ENCODE measurements at places on chromosomes 7 and 10. TPM values are rescaled to one million over a fixed set of nuclear protein-coding genes. Genes with fewer than 3 reads are reported as not detected.
A peak's percentile ranks its signal among the peaks of the same experiment; 100 is the strongest.

POR gene
- 150 TPM for total RNA-seq

TDRD1 gene
- 0.36 TPM for total RNA-seq

CAV2 gene
- total RNA-seq = 67.5 TPM

ZDHHC4 gene
- total RNA-seq = 47.6 TPM

PLAC9 gene
- 3.1 TPM for total RNA-seq

SLC13A1 gene
- total RNA-seq = not detected

UTF1 gene
- 2.5 TPM for total RNA-seq

GRID2IP gene
- 0.51 TPM for total RNA-seq

IFIT2 gene
- total RNA-seq = 4.7 TPM

NKX1-2 gene
- total RNA-seq = not detected

ASB4 gene
- 0.25 TPM for total RNA-seq

PDZD7 gene
- 0.83 TPM for total RNA-seq

DNA sequence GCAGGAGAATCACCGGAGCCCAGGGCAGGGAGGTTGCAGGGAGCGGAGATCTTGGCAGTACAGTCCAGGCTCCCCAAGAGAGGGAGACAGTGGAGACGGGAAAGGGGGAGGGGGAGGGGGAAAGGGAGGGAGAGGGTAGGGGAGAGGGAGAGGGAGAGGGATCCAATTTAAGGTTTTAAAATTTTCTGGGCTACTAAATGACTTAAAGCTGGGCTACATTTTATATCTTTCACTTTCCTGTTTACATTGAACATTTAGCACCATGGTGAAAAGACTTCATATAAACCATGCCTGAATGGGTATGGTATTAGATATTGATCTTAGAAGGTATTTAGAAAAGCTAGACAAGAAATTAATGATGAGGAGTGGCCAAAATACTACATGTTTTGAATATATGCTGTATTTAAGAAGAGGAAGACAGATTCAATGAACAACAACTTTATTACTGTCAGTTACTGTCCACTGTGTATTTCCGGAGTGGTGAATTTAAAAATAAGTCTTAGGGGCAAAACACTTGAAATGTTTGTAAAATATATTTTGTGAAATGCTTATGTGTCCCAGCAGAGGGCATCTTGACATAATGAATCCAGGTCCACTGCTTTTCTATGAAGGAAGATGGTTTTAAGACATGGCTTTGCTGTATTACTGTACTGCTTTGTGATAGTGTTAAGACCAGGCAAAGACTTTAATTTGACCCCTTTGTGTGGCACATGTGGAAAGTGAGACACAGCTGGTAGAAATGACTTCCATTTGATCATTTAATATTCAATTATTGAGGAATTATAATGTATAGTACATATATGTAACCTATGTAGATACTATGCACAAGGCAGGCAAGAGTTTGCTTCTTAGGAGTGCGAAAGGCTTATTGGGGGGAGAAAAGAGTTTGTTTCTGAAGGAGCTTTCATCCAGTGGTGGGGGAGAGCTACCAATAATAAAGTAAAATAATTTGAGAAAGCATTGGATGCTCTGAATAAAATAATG is 52.8 kb downstream of the NRF1 start:
- H3K27ac ChIP-seq = no peak overlapping the region
- H3K36me3 ChIP-seq = no peaks in the 10 kb centered on the region
- H3K4me1 ChIP-seq = peaks cover 3% of the 10 kb centered on the region
- DNase-seq = no peak
- H3K27me3 ChIP-seq = no peaks in the 10 kb centered on the region

GRCh38 chr10:77667426-77668324 is 30.1 kb upstream of the KCNMA1 start:
- no peak overlapping the region for H3K27ac ChIP-seq
- H3K4me1 ChIP-seq = no peaks in the 10 kb centered on the region
- H3K36me3 ChIP-seq = no peaks in the 10 kb centered on the region
- no peak for DNase-seq
- no peak overlapping the region for H3K4me3 ChIP-seq
- no peaks in the 10 kb centered on the region for H3K27me3 ChIP-seq

GRCh38 chr7:91240376-91240941 is 23.8 kb upstream of the FZD1 start:
- peaks cover 17% of the 10 kb centered on the region for H3K4me1 ChIP-seq
- H3K36me3 ChIP-seq = no peaks in the 10 kb centered on the region
- H3K27ac ChIP-seq = no peak overlapping the region
- no peak overlapping the region for H3K4me3 ChIP-seq
- DNase-seq = no peak

DNA sequence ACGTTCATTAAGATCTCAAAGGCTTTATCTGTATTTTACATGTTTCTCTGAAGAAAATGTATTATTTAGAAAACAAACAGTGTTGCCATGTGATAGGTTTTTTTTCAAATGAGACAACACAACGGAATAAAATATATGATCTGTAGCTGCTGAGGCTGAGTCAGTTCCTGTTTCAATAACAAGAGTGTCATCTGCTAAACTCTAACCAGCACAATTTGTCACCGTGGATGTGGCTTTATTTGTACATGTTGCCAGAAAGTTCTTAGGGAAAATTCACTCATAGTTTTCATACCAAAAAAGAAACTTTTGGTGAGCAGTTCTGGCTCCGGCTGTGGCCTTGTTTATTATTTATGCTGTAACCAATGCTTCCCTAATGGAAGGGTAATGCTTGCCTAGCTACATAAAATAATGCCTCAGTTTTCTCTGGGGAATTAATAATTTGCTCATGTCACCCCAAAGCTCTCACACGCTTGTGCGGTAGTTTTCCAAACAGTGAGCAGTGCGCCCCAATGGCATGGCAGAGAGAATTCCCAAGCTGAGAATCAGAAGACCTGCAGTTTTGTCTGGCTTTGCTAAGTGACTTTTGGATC is 20.3 kb upstream of the KLF6 start:
- peaks cover 5% of the 10 kb centered on the region for H3K4me1 ChIP-seq
- no peaks in the 10 kb centered on the region for H3K36me3 ChIP-seq
- H3K27ac ChIP-seq = no peak overlapping the region
- H3K27me3 ChIP-seq = no peaks in the 10 kb centered on the region

DNA sequence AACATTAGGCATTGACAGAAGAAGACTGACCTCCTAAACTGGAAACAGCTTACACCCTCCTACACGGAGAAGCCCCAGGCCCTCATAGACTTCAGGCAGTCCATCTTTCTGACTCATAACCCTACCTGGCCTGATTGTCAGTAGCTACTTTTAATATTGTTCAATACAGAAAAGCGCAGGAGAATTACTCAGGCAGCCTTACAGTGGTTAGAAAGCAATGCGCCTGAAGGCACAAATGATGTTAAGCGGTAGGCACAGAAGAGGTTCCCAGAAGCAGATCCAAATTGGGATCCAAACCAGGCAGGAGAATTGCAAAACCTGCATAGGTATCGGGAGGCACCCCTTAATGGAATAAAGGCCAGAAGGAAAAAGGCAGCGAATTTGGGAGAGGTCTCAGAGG is 5.4 kb upstream of the CYREN start:
- no peaks in the 10 kb centered on the region for H3K36me3 ChIP-seq
- H3K27me3 ChIP-seq = no peaks in the 10 kb centered on the region
- no peak overlapping the region for H3K4me3 ChIP-seq
- H3K4me1 ChIP-seq = no peaks in the 10 kb centered on the region

- H3K27me3 ChIP-seq = peaks cover 6% of the 10 kb centered on the region
- no peak for DNase-seq
- H3K4me3 ChIP-seq = no peak overlapping the region
- H3K36me3 ChIP-seq = no peaks in the 10 kb centered on the region
- H3K4me1 ChIP-seq = peaks cover 8% of the 10 kb centered on the region
Measured at GRCh38 chr7:27202018-27202861, 2.3 kb upstream of the HOXA13 start.

GRCh38 chr7:27144781-27145164 is 1.3 kb upstream of the HOXA5 start:
- H3K4me3 ChIP-seq = no peak overlapping the region
- DNase-seq = no peak
- no peaks in the 10 kb centered on the region for H3K36me3 ChIP-seq

GRCh38 chr10:61993711-61994401 is 92.4 kb downstream of the ARID5B start:
- H3K36me3 ChIP-seq = no peaks in the 10 kb centered on the region
- no peak overlapping the region for H3K4me3 ChIP-seq
- H3K27me3 ChIP-seq = no peaks in the 10 kb centered on the region
- H3K27ac ChIP-seq = no peak overlapping the region
- H3K4me1 ChIP-seq = peaks cover 7% of the 10 kb centered on the region

DNA sequence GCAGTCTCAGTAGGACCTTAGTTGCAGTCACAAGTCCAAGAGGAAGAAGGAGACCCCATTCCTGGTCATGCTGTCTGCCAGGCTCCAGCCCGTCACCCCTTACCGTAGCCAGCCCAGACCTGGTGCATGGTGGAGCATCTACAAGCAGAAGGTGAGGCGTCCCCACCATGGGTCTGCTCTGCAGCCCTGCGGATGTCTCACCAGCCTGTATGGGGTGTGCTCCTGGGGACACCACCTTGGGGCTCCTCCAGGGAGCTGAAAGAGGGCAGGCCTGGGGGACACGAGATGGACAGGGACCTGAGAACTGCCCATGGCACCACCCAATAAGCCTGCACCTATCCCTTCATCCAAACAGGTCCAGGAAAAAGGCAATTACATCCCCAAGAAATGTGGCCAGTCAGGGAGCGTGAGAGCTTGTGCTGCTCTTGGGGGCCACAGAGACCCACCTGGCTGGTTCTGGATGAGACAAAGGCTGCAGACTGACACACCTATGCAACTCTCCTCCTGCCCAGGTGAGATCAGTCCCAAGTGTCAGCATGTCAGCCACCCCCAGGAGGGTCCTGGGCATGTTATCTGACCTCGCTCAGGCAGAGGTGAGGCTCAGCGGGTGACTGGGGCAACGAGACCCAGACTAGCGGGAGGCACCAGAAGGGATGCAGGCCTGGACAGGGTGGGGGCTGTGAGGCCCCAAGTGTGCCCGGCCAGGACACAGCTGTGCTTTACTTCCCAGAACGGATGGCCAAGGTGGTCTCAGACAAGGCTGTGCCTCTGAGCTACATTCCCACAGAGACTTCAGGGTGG is 84.5 kb upstream of the RET start:
- no peaks in the 10 kb centered on the region for H3K4me1 ChIP-seq
- no peak for DNase-seq
- no peaks in the 10 kb centered on the region for H3K36me3 ChIP-seq
- H3K27me3 ChIP-seq = no peaks in the 10 kb centered on the region

DNA sequence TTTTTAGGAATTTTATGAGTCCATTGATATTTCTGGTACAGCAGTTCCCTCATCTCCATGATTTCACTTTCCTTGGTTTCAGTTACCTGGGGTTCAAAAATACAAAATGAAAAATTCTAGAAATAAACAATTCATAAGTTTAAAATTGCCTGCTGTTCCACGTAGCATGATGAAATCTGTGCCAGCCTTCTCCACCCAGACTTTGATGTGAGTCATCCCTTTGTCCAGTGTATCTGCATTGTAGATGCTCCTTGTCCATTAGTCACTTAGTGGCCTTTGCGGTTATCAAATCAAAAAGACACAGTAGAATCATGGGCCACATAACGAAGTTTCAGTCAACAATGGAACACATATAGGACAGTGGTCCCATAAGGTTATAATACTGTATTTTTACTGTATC is 286.9 kb downstream of the PTEN start:
- H3K27me3 ChIP-seq = no peaks in the 10 kb centered on the region
- H3K36me3 ChIP-seq = no peaks in the 10 kb centered on the region
- H3K27ac ChIP-seq = no peak overlapping the region
- peaks cover 1% of the 10 kb centered on the region for H3K4me1 ChIP-seq
- no peak for DNase-seq

GRCh38 chr7:39463252-39463651 is 103.0 kb upstream of the YAE1 start:
- no peaks in the 10 kb centered on the region for H3K36me3 ChIP-seq
- no peak overlapping the region for H3K4me3 ChIP-seq
- H3K27ac ChIP-seq = no peak overlapping the region
- no peak for DNase-seq
- H3K4me1 ChIP-seq = no peaks in the 10 kb centered on the region

GRCh38 chr7:129980667-129981066 is 27.9 kb upstream of the UBE2H start:
- H3K4me1 ChIP-seq = no peaks in the 10 kb centered on the region
- H3K27ac ChIP-seq = no peak overlapping the region
- H3K27me3 ChIP-seq = no peaks in the 10 kb centered on the region
- no peak for DNase-seq
- no peaks in the 10 kb centered on the region for H3K36me3 ChIP-seq
- no peak overlapping the region for H3K4me3 ChIP-seq

GRCh38 chr10:113712755-113713639 is 33.3 kb downstream of the CASP7 start:
- H3K36me3 ChIP-seq = no peaks in the 10 kb centered on the region
- no peak overlapping the region for H3K4me3 ChIP-seq
- H3K27me3 ChIP-seq = no peaks in the 10 kb centered on the region
- no peak for DNase-seq
- H3K27ac ChIP-seq = no peak overlapping the region

GRCh38 chr10:87591589-87591886 is 68.1 kb upstream of the PAPSS2 start:
- H3K4me1 ChIP-seq = peaks cover 6% of the 10 kb centered on the region
- H3K4me3 ChIP-seq = no peak overlapping the region
- H3K27me3 ChIP-seq = no peaks in the 10 kb centered on the region
- no peaks in the 10 kb centered on the region for H3K36me3 ChIP-seq
- DNase-seq = no peak

- H3K27ac ChIP-seq = peak overlapping the region; percentile 91
- no peaks in the 10 kb centered on the region for H3K36me3 ChIP-seq
- H3K27me3 ChIP-seq = no peaks in the 10 kb centered on the region
- DNase-seq = peak; percentile 86
- H3K4me1 ChIP-seq = peaks cover 28% of the 10 kb centered on the region
- H3K4me3 ChIP-seq = peak overlapping the region; percentile 69
Measured at GRCh38 chr10:102645741-102646609, 1.7 kb downstream of the TRIM8 start.

DNA sequence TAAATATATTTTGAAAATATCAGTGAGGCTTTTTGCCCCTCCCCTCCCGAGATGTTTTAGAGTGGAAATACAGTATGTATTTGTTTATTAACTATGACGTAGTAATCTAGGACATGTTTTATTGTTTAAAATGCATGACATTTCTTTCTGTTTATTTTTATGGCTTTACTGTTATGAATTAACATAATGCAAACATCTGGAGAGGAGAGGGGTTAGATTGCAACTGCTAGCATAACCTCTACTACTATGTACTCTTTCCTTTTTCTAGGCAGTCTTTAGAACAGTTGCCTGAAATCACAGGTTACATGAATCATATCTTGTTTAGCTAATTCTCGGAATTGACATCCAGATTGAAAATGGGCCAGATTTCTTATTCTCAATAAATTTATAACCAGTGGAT is 7.4 kb downstream of the BTAF1 start:
- no peak overlapping the region for H3K4me3 ChIP-seq
- H3K36me3 ChIP-seq = no peaks in the 10 kb centered on the region
- DNase-seq = no peak
- H3K4me1 ChIP-seq = peaks cover 5% of the 10 kb centered on the region
- no peak overlapping the region for H3K27ac ChIP-seq

DNA sequence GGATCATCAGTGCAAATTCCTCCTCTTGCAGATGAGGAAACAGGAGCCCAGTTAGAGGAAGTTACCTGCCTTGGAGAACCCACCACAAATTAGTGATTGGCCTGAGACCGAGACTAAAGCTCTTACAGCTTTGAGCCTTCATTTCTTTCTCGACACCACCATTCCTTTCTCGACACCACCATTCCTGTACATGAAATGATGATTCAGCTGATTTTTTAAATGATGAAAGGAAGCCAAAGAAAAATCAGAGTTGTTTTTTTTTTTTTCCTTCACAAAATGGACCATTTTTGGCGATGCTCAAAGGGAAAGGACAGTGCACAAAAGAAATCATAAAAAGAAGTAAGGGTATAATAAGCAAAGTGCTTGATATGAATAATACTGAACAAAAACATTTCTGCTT is 1080.2 kb upstream of the AUTS2 start:
- H3K36me3 ChIP-seq = no peaks in the 10 kb centered on the region
- no peak overlapping the region for H3K4me3 ChIP-seq
- H3K27ac ChIP-seq = no peak overlapping the region
- no peak for DNase-seq
- no peaks in the 10 kb centered on the region for H3K27me3 ChIP-seq
- H3K4me1 ChIP-seq = no peaks in the 10 kb centered on the region

Measured in ovary (tissue), 10 donors.